Fibroblast of skin of right quadriceps (primary cell): ENCODE measurements at places on chromosomes 7 and 10.

DNA sequence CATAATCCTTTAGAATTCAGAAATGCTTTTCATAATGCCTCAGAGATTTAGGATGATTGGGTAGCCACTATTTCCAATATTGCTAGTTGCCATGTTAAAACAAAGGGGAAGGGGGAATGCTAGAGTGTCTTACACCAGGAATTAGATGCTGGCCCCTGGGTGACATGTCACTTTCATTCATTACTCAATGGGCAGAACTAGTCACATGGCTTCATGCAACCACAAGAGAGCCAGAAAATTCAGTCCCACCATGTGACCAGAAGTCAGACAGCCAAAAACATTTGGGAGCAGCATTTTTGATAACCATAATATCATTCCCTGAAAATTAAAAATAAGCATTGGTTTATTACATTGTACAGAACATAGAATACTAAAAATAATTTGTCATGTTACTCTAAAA lies 81.2 kb downstream of the CREB5 start:
- no peak for DNase-seq

- no peak for DNase-seq
Measured at GRCh38 chr10:46515366-46515765, 41.1 kb downstream of the GPRIN2 start.

GRCh38 chr10:62186999-62187675 lies 81.5 kb downstream of the RTKN2 start:
- no peak for DNase-seq

GRCh38 chr10:125283191-125283835 lies 123.0 kb upstream of the CTBP2 start:
- no peak for DNase-seq

DNA sequence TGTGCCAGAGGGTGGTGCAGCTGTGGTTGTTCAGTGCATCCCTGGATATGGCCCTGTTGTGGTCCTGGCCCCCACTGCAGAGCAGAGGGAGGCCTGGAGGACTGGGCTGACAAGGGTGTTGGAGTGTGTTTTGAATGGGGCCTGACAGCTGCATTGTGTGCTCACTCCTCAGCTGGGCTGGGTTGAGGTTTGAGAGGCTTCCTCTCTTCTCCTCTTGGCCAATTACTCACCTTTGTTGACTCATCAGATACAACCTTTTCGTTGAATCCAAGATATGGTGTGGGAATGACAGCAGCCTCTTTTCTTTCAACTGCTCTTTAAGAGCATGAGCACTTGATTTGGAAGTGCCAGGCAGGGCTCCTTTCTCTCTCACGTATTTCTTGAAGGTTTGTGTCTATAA lies 228.5 kb upstream of the COBL start:
- DNase-seq = no peak

- DNase-seq = no peak
Measured at GRCh38 chr10:132169766-132170560, 16.8 kb upstream of the DPYSL4 start.

- DNase-seq = no peak
Measured at GRCh38 chr10:96984541-96985131, 152.5 kb downstream of the LCOR start.

- no peak for DNase-seq
Measured at GRCh38 chr10:119233821-119234220, 26.4 kb downstream of the GRK5 start.

DNA sequence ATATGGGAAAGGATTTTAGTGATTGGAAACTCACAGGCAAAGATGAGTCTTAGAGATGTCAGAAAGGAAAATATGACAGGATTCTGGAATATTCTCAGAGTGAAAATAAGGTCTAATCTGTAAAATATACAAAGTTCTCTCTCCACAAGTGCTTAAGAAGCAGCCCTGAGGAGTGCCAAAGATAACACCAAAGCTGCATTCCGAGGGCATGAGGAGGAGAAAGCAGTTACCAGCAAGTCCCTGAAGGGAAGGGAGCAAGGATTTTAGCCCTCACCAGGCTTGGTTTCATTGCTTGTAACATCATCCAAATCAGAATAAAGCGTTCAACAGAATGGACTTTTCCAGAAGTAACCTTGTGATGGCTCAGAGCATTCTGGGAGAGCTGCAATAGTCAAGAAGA lies 31.4 kb upstream of the DLX6 start:
- DNase-seq = peak; percentile 19

DNA sequence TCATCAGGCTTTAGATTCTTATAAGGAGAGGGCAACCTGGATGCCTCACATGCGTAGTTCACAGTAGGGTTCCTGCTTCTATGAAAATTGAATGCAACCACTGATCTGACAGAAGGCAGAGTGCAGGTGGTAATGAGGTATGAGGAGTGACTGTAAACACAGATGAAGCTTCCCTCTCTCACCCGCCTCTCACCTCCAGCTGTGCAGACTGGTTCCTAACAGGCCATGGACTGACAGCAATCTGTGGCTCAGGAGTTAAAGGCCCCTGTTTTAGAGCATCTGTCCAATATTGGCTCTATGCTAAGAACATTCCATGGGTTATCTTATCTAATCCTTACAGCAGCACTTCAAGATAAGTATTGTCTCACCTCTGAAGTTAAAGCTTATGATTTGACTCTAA lies 213.5 kb upstream of the NRP1 start:
- DNase-seq = no peak

GRCh38 chr7:149011491-149011890 lies 16.8 kb downstream of the PDIA4 start:
- no peak for DNase-seq
